ENCODE measurements at places on chromosomes 6 and 20. TPM values are rescaled to one million over a fixed set of nuclear protein-coding genes. Genes with fewer than 3 reads are reported as not detected.

Gene SLC17A1
- total RNA-seq: not detected

Gene TFAP2B
- total RNA-seq: not detected

Gene COL20A1
- 0.25 TPM for total RNA-seq

Gene FOXF2
- total RNA-seq: not detected

Gene NRSN1
- not detected for total RNA-seq

Gene FAM83B
- not detected for total RNA-seq

Gene CST8
- not detected for total RNA-seq

Gene COX4I2
- not detected for total RNA-seq

Gene CGAS
- total RNA-seq: 5.4 TPM

Gene COL12A1
- not detected for total RNA-seq

Gene ITPR3
- total RNA-seq: 46.2 TPM

Gene BTN1A1
- not detected for total RNA-seq

Gene ERVFRD-1
- not detected for total RNA-seq

Gene TREM1
- total RNA-seq: not detected

Gene FAM209B
- total RNA-seq: 4.4 TPM

Gene ENPP4
- total RNA-seq: 11.4 TPM

Gene PTCRA
- total RNA-seq: not detected

Gene OPRM1
- not detected for total RNA-seq

Gene SIRPD
- total RNA-seq: 0.39 TPM

Gene FLRT3
- not detected for total RNA-seq

Gene BPI
- not detected for total RNA-seq

Gene HNF4A
- total RNA-seq: not detected

Gene PNPLA1
- total RNA-seq: not detected

Gene SLC17A3
- total RNA-seq: not detected

Gene ADAM33
- not detected for total RNA-seq

Gene MMP24
- total RNA-seq: not detected

Gene PTPRT
- total RNA-seq: not detected

Gene MATN4
- total RNA-seq: not detected

Gene GSTA4
- 0.69 TPM for total RNA-seq

Gene XKR7
- not detected for total RNA-seq

Gene SPATS1
- total RNA-seq: not detected

All from naive thymus-derived CD8-positive, alpha-beta T cell (primary cell).